Aorta (tissue), 5 donors: ENCODE measurements at places on chromosomes 7 and 10.

- no peak for DNase-seq
These were observed 553.0 kb downstream of the TCERG1L start for GRCh38 chr10:130758529-130758928.

DNA sequence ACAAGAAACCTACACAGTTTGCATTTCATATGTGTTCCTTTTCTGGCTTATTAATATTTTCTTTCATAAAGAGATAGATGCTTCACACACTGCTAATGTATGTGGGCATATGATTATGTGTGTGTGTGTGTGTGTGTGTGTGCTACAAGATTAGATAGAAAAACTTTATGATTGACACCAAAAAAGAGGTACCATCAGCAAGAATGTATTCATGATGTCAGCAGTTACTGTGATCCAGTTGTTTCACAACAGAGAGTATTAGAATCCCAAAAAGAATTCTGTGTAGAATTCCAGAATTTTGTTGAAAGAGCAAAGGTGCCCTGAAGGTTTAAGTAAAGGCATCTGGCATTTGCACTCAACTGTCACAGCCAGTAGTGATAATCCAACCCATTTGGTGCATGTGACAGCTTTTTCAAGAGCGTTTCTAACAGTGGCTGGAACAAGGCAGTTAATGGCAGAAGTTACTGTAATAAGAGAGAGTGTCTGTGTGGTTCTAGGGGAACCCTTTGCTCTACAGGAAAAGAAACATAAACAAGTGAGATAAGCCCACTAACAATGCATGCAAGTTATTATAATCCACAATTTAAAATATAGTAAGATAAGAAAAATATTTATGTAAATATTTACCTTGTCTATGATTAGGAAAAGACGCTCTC, 16.6 kb downstream of the RELN start:
- DNase-seq: no peak

GRCh38 chr10:43076876-43077420, at the start of gene RET:
Gene RET (plus strand): TSS chr10:43077069. CDS start chr10:43077259, 190 bp downstream.
- DNase-seq: no peak

- DNase-seq: no peak
These were observed 124.9 kb downstream of the SND1 start for GRCh38 chr7:127776776-127777386.

DNA sequence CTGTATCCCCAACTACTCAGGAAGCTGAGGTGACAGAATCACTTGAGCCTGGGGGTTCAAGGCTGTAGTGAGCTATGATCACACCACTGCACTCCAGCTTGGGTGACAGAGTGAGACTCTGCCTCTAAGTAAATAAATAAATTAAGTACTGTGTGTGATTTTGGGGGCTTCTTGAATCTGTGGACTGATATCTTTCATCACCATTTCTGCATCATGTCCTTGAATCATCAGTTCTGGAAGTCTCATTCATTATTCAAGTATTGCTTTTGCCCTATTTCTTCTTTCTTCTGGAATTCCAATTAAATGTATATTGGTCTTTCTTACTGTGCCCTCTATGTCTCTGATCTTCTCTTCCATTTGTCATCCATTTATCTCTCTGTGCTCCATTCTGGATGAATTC, 46.7 kb upstream of the OPN4 start:
- no peak for DNase-seq

DNA sequence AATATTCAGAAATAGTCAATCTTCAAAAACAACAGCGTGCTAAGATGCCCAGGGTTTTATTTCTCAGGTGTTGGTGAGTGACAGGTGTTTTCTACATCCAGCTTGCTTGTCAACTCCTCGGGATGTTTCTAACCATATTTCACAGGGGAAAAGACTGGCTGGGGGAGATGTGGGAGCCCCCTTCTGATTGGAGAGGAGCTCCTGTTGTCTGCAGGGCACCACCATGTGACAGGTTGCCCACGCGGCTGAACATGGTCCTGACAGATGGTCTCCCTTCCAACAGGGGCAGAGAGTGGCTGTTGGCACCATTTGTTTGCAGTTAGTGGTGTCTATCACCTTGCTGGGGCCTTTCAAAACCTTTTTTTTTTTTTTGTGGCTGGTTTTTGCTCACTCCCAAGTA, 16.5 kb upstream of the GPR26 start:
- no peak for DNase-seq

GRCh38 chr10:130329792-130330191, 193.6 kb downstream of the GLRX3 start:
- no peak for DNase-seq

GRCh38 chr10:119383174-119383856, 159.2 kb downstream of the RGS10 start:
- no peak for DNase-seq

DNA sequence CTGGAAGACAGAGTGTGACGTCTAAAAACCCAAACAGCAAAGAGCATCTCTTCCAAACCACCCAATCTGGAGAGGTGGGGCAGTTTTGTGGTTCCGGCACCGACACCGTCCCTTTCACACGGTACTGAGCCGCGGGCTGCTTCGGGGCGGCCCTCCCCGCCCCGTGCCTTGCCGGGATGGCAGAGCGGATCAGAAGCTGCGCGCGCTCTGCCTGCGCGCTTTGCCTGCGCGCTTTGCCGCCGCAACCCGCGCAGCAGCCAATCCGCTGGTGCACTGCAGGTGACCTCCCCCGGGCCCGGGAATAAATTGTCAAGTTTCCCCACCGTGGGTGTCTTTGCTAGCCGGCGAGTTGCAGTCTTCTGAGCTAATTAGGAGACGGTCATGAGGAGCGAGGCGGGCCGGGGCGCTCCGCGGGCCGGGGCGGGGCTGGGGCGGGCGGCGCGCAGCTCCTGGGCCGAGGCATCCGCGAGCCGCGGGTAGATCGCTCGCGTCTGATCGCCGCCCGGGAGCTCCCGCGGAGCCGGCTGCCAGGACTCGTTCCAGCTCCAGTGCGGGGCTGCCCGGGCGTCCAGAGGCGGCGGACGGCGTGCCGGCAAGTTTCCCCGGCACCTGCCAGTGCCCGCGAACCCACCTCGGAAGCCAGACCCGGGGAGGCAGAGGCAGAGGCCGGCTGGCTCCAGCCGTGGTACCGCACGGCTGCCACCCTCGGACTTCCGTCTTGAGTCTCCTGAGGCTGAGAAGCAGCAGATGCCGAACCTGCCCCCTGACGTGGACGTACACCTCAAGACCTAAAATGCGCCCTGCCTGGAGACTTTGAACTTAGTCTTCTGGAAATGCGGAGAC, 536.0 kb upstream of the GALNT17 start:
- DNase-seq: no peak

DNA sequence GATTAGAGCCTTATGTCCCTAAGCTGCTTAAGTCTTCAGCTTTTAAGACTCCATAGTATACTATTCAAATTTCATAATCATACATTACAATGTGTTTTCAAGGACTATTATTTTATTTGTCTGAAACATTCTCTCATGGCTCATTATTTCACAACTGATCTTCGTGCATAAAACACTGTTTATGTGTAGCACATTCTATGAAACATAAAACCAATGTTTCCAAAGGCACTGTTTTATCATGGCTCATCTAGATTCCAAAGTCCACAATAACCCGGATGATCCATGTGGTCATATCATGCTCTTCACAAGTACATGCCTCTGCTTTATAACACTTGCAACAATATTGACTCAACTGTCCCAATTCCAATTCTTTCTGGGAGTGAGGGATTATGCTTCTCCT, 806.1 kb downstream of the TNS3 start:
- no peak for DNase-seq

- no peak for DNase-seq
These were observed 43.1 kb downstream of the CCDC71L start for GRCh38 chr7:106617860-106618259.

DNA sequence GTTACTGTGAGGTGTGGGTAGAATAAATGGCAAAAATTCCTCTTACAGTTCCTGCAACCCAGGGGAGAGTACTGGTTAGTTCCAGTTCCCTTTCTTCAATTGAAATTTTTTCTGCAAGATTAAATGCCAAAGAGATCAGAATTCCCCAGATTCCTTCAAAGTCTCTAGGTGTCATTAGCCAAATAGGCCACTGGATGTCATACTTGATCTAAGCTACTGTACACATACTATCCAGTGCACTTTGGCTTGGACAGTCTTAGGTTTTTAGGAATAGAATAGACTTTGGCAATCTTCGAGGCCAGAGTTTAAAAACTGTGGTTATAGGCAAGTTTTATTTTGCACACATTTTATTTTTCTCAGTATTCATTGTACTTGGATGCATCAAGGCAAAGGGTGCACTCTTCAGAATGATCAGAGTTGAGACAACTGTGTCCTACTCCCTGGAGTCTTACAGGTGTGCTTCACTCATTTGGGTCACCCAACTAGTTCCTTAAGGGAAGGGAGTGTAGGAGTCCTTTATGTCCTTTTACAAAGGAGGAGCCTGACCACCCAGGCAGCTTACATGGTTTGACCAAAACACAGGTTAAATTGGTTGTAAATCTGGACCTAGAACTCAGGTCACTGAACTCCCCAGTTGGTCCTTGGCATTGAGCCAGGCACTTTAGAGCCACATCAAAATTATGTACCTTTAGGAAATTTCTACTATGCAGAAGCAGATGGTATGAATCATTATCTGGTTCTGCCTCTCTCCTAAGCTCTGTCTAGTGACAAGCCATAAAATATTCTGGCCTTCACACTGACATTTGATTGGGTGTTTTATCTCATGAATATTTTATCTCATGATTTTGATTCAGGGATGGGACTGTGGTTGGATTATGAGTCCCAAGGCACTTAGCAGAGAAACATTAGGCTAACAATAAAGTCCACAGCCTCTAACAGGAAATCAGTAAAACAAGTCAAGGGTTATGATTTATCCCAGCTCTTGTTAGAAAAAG, 49.5 kb downstream of the ASAH2B start:
- DNase-seq: no peak

- no peak for DNase-seq
These were observed 104.5 kb downstream of the CCSER2 start for GRCh38 chr10:84432891-84433290.

- DNase-seq: no peak
These were observed at the start of gene FAM170B for GRCh38 chr10:49133706-49134248. Gene FAM170B (minus strand): TSS chr10:49134021. CDS start chr10:49133918, 103 bp downstream.

GRCh38 chr10:85916994-85917573, 449.5 kb downstream of the GRID1 start:
- DNase-seq: no peak

DNA sequence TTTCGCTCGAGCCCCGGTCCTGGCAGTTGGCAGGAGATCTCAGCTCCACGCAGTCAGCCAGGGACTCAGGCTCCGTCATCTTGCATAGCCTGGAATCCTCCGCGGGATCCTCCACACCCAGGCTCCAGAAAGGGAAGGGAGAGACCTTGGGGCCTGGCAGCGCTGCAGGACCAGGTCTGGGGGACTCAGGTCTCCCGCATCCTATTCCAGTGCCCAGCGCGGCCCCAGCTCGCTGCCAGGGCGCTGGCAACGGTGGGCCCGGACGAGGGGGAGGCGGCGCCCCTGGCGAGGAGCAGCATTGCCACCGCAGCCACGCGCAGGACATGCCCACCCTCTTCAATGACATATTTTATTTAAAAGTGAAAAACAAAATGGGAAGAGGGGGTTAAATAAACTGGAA, 83.4 kb downstream of the LANCL2 start:
- DNase-seq: no peak

- DNase-seq: no peak
These were observed 58.8 kb upstream of the ABLIM1 start for GRCh38 chr10:114716811-114717404.

DNA sequence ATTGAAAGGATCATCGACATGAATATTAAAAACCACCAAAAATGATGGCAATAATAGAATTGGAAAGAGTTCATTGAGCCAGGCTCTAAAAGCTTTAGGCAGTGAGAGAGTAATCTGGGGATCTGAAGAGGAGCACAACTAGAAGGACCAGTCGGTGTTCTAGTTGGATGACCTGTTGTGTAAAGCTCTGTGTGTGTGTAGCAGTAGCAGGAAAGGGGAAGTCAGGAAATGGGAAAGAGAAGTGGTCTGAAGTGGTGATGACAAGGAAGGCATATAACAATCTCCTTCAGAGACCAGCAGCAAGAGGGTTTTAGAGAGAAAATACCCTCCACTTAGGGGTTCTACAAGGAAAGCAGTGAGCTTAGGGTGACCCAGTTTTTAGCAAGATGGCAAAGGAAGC, 539.2 kb downstream of the HTR7 start:
- DNase-seq: no peak

GRCh38 chr7:77757589-77757988, 40.6 kb downstream of the TMEM60 start:
- no peak for DNase-seq

- no peak for DNase-seq
These were observed 252.3 kb downstream of the CSTF2T start for GRCh38 chr10:51447119-51447518.

DNA sequence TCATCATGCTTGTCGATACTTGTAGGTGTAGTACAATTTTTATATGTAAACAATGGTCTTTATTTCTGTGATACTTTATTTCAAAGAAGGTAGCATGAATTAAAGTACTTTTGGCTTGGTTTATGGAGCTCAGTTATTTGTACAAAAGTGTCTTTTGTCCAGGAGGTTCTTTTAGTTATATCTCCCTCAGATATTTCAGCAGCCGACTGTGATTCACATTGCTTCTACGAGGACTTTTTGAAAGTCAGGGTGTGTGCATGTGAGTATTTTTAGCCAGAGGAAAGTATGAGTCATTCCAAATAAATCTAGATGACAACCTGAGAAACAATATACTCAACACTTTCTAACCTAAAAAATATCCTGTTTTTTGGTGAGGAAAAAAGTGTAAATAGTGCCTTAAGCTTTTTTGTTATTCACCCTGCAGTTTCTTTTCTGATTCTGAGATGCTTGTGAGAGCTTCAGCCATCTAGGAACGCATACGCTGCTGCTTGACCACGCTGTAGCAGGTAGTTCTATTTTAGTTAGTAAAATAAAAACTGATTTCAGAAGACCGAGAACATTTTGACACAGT, 595 bp upstream of the SUN1 start:
- no peak for DNase-seq

DNA sequence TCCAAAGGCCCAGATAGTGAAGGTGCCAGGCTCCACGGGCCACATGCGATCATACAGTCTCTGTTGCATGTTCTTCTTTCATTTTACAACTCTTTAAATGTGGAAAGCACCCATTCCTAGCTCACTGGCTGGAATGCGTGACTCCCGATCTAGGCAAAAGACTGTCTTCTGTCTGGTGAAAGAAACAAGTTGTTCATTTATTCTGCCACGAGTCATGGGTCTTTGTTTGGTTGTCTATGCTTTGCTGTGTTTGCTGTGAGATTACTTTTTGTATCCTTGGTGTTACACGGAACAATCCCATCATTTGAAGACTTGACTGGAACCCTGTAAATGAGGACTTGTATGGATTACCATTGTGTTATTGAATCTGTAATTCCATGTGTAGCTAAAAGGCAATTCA, 41.9 kb downstream of the NPVF start:
- no peak for DNase-seq

- DNase-seq: no peak
These were observed 173.4 kb upstream of the RHEB start for GRCh38 chr7:151693140-151693539.

- no peak for DNase-seq
These were observed 8.3 kb upstream of the ATP6V0E2 start for GRCh38 chr7:149865437-149865836.

DNA sequence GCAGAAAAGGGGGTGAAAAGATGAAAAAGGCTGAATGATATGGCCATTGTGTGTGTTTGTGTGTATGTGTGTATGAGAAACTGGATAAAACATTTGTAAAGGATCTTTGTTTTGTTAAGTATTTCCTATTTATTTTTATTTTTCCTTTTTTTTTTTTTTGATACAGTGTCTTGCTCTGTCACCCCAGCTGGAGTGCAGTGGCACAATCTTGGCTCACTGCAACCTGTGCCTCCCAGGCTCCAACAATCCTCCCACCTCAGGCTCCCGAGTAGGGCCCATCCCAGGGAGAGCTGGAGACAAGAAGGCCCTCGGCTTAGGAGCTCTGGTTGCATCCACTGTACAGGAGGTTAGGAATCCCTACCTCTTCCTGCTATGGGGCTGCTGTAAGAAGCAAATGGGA, 6.9 kb upstream of the CALML5 start:
- DNase-seq: no peak
